OCI-LY7 (cell line): ENCODE measurements at places on chromosomes 2 and 18. TPM values are rescaled to one million over a fixed set of nuclear protein-coding genes. Genes with fewer than 3 reads are reported as not detected.

EMILIN2 gene
- total RNA-seq = 0.15 and 0.39 TPM in 2 replicates

CCDC138 gene
- total RNA-seq = 21.5 and 25.1 TPM in 2 replicates

DNA sequence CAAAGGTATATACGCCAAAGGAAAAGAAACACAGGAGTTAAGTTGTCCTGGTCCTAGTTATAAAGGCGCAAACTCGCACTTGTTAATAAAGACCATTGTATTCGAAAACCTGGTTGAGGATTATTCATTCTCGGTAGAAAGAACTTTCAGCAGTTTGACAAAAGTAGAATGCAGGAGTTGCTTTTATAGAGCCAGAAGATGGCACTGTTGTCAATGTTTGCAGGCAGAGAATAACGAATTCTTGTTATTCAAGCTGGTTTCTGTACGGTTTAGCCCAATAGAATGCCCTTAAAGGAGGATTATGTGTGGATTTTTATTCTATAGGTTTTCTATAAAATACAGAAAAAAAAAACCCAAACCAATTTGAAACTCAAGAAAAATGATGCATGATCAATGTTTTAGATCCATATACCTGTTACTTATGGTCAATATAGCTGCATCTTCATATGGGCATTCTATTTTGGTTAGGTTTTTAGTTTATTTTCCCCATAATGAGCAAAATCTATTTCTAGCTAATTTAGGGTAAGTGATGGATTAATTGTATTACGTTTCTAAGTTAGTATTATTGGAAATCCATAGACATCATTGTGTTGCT lies 510.3 kb downstream of the PLCL1 start:
- peak; percentile 82 for DNase-seq

SERPINE2 gene
- 0.24 TPM in 1 of 2 replicates, not detected in the other for total RNA-seq

PXDN gene
- not detected in 2 replicates for total RNA-seq

DNA sequence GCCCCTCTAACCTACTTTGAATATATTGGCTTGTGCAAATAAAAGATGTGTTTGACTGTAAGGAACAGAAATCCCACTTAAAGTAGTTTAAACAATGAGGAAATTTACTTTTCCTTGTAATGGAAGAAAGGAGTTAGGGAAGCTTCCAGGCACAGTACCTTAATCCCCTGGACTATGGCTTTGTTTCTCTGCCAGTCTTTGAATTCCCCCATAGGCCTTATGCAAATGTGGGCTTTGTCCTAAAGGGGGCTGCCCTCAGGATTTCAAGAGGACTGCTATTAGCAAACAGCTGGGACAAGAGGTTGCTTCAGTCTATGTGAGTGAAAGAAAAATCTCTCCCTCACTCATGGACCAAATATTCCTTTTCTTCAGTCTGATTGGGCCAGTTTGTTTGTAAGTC lies 255.1 kb upstream of the THSD7B start:
- no peak for DNase-seq

GRCh38 chr2:120934574-120935338 lies 199.1 kb downstream of the GLI2 start:
- no peak for DNase-seq

- DNase-seq = no peak
Observed at GRCh38 chr2:118227698-118228508, 139.6 kb downstream of the INSIG2 start.

GRCh38 chr18:46035696-46036680 lies 36.1 kb downstream of the PSTPIP2 start:
- DNase-seq = no peak

FSIP2 gene
- 0.19 TPM in 1 of 2 replicates, not detected in the other for total RNA-seq

MAP3K20 gene
- 17.3 and 17.9 TPM in 2 replicates for total RNA-seq

AGPS gene
- 9.6 and 14.5 TPM in 2 replicates for total RNA-seq

- no peak for DNase-seq
Observed at GRCh38 chr18:41459656-41460055, 495.4 kb upstream of the PIK3C3 start.

DSG1 gene
- not detected in 2 replicates for total RNA-seq

MDH1B gene
- total RNA-seq = 0.19 and 0.37 TPM in 2 replicates

GRCh38 chr2:85684380-85684779 lies 9.8 kb upstream of the GNLY start:
- no peak for DNase-seq

DNA sequence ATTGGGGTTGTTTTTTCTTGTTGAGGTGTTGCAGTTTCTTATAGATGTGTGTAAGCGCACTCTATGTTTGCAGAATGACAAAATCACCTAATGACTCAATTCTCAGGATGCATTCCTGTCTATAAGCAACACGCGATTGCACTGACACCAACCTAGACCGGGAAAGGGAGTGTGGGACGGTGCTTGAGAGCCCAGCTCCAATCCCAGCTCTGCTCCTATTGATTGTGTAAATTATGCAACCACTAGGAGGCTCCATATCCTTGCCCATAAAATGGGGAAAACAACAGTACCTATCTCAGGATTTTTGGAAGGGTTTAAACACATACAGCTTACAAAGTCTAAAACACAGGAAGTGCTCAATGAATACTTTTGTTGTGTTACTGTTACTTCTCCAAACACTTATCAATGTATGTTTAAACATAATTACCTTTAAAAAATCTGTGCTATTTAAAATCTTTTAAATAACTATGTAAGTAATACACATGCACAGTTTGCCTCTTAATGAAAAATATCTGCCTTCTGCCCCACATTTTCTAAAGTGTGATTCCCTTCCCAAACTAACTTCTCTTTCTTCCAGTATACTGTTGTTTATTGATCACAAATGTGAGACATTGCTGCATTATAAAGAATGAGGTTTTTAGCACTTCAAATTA lies 132.5 kb downstream of the SPHKAP start:
- DNase-seq = peak; percentile 2

DNA sequence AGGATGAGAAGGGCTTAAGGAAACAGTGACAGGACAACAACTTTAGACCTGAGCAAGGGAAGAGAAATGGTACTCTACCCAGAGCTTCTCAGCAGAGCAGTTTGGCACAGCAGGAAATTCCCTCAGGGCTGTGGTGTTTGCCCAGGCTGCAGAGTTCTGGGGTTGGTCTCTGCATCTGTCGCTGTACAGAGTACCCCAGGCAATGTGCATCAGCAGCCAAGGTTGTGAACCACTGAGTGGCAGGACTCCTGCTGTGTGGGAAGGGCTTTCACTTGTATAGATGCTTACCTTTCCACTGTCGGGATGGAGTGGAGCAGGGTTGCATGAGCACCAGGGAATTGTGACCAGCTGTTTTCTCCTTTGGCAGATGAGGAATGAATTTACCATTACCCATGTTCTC lies 21.2 kb downstream of the STAMBP start:
- no peak for DNase-seq

GRCh38 chr2:102273619-102274211 lies 37.6 kb upstream of the IL1RL1 start:
- no peak for DNase-seq

- DNase-seq = no peak
Observed at GRCh38 chr2:35821675-35822074, 533.9 kb upstream of the CRIM1 start.

TXNDC2 gene
- not detected in 2 replicates for total RNA-seq

DNA sequence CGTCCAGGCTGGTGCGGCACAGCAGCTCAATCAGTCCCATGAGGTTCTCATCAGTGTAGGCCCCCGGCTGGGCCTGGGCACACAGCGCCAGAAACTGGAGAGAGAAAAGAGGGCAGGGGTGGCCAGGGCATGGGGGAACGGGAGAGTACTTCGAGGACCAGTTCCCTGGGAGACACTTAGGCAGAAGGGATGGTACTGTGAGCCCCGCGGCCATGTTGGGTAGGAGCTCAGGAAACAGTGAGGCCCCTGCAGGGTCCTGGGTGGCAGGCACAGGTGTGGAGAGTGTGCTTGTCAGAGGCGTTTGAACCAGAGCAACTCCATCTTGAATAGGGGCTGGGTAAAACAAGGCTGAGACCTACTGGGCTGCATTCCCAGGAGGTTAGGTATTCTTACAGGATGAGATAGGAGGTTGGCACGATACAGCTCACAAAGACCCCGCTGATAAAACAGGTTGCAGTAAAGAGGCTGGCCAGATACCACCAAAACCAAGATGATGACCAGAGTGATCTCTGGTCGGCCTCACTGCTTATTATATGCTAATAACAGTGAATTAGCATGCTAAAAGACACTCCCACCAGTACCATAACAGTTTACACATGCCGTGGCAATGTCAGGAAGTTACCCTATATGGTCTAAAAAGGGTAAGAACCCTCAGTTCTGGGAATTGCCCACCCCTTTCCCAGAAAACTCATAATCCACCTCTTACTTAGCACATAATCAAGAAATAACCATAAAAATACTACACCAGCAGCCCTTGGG lies 51.9 kb upstream of the SEMA4C start:
- no peak for DNase-seq

- no peak for DNase-seq
Observed at GRCh38 chr18:44846450-44846849, 165.8 kb downstream of the SETBP1 start.

- DNase-seq = no peak
Observed at GRCh38 chr2:14712111-14712510, 79.6 kb downstream of the LRATD1 start.
